CMK (cell line): ENCODE measurements at places on chromosomes 1 and 21.

- DNase-seq: no peak
These were observed 4.5 kb downstream of the TRAF5 start for GRCh38 chr1:211331011-211331709.

GRCh38 chr1:41280202-41281032 lies 38.3 kb upstream of the SCMH1 start:
- no peak for DNase-seq

GRCh38 chr1:78092643-78093042 lies 46.9 kb downstream of the GIPC2 start:
- no peak for DNase-seq

DNA sequence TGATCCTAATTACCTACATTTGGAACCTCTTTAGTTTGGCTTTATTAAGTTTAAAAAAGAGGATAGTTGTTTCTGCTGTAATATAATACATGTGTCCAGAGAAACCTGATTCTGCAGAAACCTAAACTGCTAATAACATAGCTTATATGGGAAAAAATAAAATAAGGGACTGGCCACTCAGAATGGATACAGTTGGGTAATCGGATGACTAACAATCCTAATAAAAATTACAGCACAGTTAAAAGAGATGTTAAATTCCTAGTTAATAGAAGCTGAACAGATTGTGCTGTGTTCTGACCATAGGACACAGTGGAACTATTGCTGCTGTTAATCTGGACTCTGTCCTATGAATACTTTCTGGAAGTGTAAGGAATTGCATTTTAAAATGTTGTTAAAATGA lies 16.0 kb downstream of the ARV1 start:
- DNase-seq: no peak

DNA sequence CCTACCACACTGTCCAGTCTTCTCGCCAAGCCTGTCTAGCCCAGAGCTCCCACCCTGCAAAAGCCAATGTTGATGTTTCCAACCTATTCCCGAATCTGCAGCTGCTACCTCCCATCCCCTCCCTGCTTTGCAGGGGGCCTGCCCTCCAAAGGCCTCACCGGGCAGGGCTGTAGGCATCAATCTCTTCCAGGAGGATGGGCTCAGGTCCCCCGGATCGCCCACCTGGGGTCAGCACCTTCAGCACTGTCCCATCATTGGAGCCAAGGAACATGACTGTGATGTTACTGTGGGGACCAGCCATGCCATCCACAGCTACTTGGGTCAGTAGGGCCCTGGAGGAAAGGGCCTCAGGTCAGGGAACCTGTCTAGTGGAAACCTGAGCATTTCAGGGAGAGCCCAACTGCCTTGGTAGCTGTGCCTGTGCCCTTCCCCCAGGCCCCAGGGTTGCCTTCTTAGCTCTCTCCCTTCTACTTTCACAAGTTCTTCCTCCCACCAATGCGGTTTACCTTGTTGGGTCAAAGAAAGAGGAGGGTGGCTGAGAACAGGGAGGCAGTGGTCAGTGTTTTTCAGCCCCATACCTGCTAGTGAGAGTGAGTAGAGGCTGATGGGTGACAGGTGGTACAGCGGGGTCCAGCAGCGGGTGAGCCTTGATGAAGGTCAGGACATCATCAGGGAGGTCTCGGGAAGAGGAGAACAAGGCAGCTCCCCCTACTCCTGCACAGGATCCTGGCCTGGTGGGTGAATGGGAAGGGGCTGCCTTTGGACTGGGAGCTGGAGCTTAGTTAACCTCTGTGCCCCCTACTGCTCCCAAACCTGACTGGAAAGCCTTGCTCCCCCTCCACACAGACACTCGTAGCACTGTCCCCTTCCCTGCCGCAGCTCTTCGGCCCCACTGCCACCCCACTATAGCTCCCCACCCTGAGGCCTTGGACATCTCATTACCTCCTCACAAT lies 10.7 kb downstream of the SEMA6C start:
- no peak for DNase-seq
